ENCODE measurements at places on chromosomes 4 and X.

DNA sequence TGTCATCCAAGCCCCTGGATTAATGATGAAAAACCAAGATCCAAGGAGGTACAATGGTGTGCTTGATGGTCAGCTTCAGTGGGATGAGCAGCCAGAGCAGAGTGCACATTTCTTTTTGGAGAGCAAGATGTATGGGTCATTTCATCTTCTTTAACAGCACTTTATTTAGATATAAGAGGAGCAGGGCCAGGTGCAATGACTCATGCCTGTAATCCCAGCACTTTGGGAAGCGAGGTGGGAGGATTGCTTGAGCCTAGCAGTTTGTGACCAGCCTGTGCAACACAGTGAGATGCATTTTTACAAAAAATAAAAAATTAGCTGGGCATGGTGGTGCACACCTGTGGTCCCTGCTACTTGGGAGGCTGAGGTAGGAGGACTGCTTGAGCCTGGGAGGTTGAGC, 45.3 kb upstream of the MAP3K15 start:
- H3K4me3 ChIP-seq: no peak overlapping the region
- no peak overlapping the region for H3K27ac ChIP-seq
- no peaks in the 10 kb centered on the region for H3K4me1 ChIP-seq
- no peak for DNase-seq
- H3K27me3 ChIP-seq: no peaks in the 10 kb centered on the region
- H3K36me3 ChIP-seq: no peaks in the 10 kb centered on the region

GRCh38 chrX:108221301-108221864, 129.8 kb downstream of the ATG4A start:
- no peak overlapping the region for H3K4me3 ChIP-seq
- no peak for DNase-seq
- no peaks in the 10 kb centered on the region for H3K4me1 ChIP-seq
- no peaks in the 10 kb centered on the region for H3K36me3 ChIP-seq

DNA sequence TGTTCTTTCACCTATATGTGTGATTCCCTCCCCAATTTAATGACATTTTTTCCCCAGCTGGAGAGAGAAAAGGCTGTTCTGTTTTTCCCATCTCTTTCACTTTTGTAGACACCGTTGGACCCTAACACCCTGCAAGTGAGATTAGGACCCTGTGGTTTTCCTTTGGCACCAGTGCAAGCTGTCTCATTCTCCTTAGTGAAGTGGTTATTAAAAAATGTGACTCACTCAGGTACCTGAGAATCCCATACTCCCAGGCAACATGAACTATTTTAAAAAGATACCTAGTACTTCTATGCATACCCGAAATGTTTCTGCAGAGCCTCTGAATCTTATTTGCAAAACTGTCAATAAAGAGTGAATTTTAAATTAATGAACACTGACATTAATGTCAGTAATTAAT, 175.7 kb upstream of the TBC1D9 start:
- no peaks in the 10 kb centered on the region for H3K4me1 ChIP-seq
- no peaks in the 10 kb centered on the region for H3K27me3 ChIP-seq
- H3K36me3 ChIP-seq: no peaks in the 10 kb centered on the region
- no peak for DNase-seq
- H3K4me3 ChIP-seq: no peak overlapping the region

DNA sequence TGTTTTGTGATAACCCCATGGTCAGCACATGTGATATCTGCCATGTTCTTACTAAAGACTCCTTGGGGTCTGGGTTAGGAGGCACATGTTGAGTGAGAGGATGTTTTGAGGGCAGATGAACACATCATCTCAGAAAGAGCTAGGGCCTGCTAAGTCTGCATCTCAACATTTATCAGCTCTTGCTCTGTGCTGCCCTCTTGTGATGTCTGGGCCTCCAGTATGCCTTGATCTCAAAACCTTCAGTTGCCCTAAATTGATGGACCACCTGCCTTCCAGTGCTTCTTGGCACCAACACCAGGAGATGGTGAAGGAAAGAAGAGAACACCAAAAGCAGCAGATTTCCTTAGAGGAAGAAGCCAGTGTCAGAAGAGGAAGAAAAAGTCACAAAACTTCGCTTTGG, 22.5 kb downstream of the MID1 start:
- no peaks in the 10 kb centered on the region for H3K36me3 ChIP-seq
- no peak for DNase-seq
- H3K27me3 ChIP-seq: no peaks in the 10 kb centered on the region
- no peaks in the 10 kb centered on the region for H3K4me1 ChIP-seq

GRCh38 chrX:47751670-47752069, 85.0 kb upstream of the ZNF81 start:
- H3K4me1 ChIP-seq: no peaks in the 10 kb centered on the region
- no peaks in the 10 kb centered on the region for H3K27me3 ChIP-seq
- H3K36me3 ChIP-seq: no peaks in the 10 kb centered on the region

GRCh38 chrX:40262157-40263013, 164.6 kb upstream of the BCOR start:
- H3K4me3 ChIP-seq: no peak overlapping the region
- H3K27ac ChIP-seq: peak overlapping the region; percentile 50
- no peak for DNase-seq
- H3K36me3 ChIP-seq: no peaks in the 10 kb centered on the region

- H3K4me1 ChIP-seq: no peaks in the 10 kb centered on the region
- no peaks in the 10 kb centered on the region for H3K36me3 ChIP-seq
- H3K4me3 ChIP-seq: no peak overlapping the region
- H3K27me3 ChIP-seq: no peaks in the 10 kb centered on the region
- no peak for DNase-seq
Observed at GRCh38 chrX:45537936-45538335, 337.3 kb upstream of the DIPK2B start.

DNA sequence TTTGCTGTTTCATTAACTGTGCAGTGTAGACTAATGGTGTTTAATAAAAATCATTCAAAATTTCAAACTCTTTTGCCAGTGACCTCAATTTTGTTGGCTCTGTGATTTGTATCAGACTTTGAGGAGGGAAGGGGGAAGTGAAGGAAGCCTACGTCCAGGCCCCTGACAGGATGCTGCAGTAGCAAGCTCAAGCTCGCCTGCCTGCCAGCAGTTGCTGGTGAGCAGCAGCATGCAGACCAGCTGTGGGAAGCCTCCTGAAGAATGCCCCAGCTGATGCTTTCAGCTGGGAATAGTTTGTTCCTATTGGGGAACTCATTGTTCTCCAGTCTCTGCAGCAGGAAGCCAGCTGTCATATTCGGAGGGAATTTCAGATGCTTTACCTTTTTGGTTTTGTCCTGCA, 495.2 kb downstream of the AFF2 start:
- no peaks in the 10 kb centered on the region for H3K4me1 ChIP-seq
- H3K27me3 ChIP-seq: no peaks in the 10 kb centered on the region
- H3K4me3 ChIP-seq: no peak overlapping the region
- no peak overlapping the region for H3K27ac ChIP-seq

DNA sequence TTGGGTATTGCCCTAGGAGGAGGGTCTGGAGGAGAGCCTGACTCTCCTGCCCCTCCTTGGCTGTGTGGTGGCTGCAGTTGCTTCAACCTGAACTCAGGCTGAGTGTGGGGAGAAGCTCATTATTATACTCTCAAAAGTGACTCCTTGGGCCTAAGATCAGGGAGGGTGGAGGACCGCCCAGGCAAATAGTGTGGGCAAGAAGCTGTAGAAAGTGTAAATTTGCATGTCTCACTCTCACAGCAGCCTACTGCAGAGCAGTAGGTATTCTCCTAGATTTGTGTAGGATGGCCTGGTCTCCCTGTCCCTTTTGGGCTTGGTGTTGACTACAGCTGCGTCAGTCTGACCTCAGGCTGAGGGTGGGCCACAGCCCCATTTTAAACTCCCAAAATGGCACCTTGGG, 156.1 kb downstream of the ZNF330 start:
- H3K4me1 ChIP-seq: no peaks in the 10 kb centered on the region
- no peak overlapping the region for H3K4me3 ChIP-seq
- no peak for DNase-seq
- H3K27ac ChIP-seq: no peak overlapping the region

GRCh38 chrX:9942086-9942485, 25.1 kb upstream of the CLDN34 start:
- H3K4me1 ChIP-seq: no peaks in the 10 kb centered on the region
- no peak overlapping the region for H3K4me3 ChIP-seq
- H3K36me3 ChIP-seq: no peaks in the 10 kb centered on the region
- no peak for DNase-seq

DNA sequence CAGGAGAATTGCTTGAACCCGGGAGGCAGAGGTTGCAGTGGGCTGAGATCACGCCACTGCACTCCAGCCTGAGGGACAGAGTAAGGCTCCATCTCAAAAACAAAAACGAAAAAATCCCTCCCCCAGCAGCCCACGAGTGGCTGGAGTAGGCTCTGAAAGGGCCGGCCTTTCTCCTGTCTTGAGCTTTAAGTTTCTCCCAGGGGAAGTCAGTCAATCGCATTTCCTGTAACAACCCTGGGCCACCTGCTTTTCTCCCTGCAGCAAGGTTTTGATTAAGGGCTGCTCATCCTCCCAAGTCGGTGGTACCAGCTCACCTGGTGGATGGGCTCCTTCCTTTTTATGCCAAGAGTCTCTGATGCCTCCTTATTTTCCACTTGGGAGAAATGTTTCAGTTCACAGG, 2.0 kb upstream of the NYX start:
- DNase-seq: no peak
- no peaks in the 10 kb centered on the region for H3K36me3 ChIP-seq
- H3K27me3 ChIP-seq: peaks cover 6% of the 10 kb centered on the region

GRCh38 chrX:1359477-1359873, 22.9 kb downstream of the IL3RA start:
- no peak overlapping the region for H3K27ac ChIP-seq
- DNase-seq: no peak
- H3K4me3 ChIP-seq: no peak overlapping the region
- no peaks in the 10 kb centered on the region for H3K4me1 ChIP-seq
- H3K36me3 ChIP-seq: peaks cover 3% of the 10 kb centered on the region

GRCh38 chrX:56130031-56130430, 102.1 kb upstream of the KLF8 start:
- no peaks in the 10 kb centered on the region for H3K4me1 ChIP-seq
- no peak overlapping the region for H3K27ac ChIP-seq
- no peak for DNase-seq
- H3K27me3 ChIP-seq: no peaks in the 10 kb centered on the region
- no peak overlapping the region for H3K4me3 ChIP-seq

DNA sequence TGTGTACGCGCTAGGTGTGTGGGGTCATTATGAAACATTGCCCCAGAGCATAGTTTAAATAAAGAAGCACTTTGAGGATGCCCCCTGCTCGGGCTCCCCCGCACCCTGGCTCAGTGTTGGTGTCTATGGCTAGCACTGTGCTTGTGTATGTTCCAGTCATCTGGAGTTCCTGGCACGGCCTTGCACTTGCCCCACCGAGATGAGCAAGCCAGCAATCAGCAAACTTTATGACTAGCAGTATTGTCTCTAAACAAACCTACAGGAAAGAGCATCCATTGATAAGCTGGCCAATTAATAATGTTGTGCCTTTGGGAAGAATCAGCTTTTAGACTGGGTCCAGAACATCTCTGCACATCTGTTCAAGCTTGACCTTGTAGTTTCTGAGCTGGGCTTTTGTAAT, 707 bp upstream of the SHROOM4 start:
- peak overlapping the region; percentile 65 for H3K27ac ChIP-seq
- H3K4me1 ChIP-seq: no peaks in the 10 kb centered on the region
- H3K4me3 ChIP-seq: peak overlapping the region; percentile 44
- H3K36me3 ChIP-seq: no peaks in the 10 kb centered on the region
- DNase-seq: no peak
- H3K27me3 ChIP-seq: no peaks in the 10 kb centered on the region

DNA sequence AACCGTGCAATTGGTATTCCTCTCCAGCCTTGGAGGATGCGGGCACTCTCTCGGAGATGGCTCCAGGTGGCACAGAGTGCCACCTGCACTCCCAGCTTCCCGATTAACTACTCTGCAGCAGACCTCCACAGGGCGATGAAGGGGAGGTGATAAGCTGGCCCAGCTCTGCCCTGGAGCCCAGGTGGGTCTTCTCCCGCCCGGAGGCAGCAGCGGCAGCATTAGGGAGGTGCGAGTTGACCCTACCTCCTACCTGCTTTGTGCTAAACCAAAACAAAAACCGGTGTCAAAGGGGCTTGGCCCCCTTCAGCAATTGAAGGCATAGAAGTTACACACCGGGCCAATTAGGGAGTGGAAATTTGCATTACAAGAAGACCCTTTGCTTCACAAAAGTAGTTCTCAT, 137.4 kb upstream of the MAMLD1 start:
- no peaks in the 10 kb centered on the region for H3K36me3 ChIP-seq
- no peak overlapping the region for H3K27ac ChIP-seq
- no peaks in the 10 kb centered on the region for H3K4me1 ChIP-seq

- no peak for DNase-seq
- no peak overlapping the region for H3K4me3 ChIP-seq
- no peak overlapping the region for H3K27ac ChIP-seq
- H3K4me1 ChIP-seq: no peaks in the 10 kb centered on the region
- no peaks in the 10 kb centered on the region for H3K36me3 ChIP-seq
- no peaks in the 10 kb centered on the region for H3K27me3 ChIP-seq
Observed at GRCh38 chrX:66163447-66163846, 600 bp upstream of the HEPH start.

DNA sequence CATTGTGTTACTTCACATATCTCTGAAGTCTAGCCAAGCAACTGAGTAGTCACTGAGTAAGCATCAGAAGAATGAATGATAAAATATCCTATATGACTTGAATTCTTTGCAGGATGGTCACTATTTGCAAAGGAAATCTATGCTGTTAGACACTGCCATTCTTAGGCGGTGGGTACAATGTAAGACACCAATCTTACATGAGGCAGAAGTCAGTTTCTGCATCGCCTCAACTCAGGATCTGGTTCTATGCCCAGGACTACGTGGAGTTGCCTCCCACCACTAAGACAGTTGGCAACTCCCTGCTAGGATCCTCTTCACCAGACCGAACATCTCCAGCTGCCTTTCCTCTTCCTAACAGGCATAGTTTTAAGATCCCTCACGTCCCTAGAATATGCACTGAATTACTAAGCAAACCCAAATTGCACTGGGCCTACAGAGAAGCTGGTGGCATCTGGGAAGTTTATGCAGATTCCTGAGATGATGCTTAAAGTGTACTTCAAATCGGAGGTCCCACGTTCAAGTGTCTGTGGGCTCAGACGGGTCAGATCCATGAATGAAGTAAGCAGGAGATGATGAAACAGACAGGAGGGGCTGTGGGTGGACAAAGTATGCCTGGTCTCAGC, 45.6 kb downstream of the SEL1L3 start:
- H3K36me3 ChIP-seq: no peaks in the 10 kb centered on the region
- H3K27ac ChIP-seq: no peak overlapping the region
- no peaks in the 10 kb centered on the region for H3K4me1 ChIP-seq
- DNase-seq: no peak

DNA sequence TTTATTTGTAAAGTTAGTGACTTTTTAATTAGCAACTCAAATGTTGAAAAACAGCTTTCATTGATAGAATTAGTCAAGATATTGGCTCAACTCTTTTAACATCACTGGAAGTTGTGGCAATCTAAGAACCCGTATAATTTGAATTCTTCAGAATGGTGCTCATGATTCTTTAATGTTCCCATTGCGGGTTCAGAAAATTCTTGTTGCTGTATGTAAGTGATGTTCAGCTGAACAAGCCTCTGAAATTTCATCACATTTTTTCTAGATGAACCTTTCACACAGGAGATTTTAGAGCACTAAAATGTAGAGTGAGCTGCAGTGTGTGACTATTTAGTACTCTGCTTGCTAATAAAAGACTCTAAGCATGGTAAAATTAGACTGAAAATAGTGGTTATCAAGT, 1317.7 kb downstream of the FSTL5 start:
- no peaks in the 10 kb centered on the region for H3K4me1 ChIP-seq
- H3K36me3 ChIP-seq: no peaks in the 10 kb centered on the region
- no peak overlapping the region for H3K4me3 ChIP-seq
- H3K27me3 ChIP-seq: no peaks in the 10 kb centered on the region
- no peak for DNase-seq
